ENCODE measurements at places on chromosomes 6 and 20.

- no peak for DNase-seq
Measured at GRCh38 chr6:71466362-71466761, 177.8 kb downstream of the OGFRL1 start.

- DNase-seq: no peak
Measured at GRCh38 chr6:36783603-36784375, 55.5 kb downstream of the CPNE5 start.

DNA sequence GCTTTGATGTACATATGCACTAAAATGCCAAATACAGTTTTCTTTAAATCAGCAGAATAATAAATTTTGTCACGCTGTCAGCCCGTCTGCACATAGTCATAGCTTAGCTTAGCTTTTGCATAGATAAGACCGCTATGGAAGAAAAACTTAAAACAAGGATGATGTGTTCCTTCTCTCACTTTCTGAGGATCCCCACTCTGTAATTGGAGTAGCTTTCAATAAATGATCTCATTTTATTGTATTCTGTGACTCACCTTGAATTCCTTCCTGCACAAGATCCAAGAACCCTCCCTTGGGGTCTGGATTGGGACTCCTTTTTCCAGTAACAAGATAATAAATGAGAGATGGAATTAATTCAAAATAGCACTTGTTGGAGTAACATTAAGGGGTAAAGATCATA is 186.2 kb downstream of the CDH26 start:
- DNase-seq: no peak

DNA sequence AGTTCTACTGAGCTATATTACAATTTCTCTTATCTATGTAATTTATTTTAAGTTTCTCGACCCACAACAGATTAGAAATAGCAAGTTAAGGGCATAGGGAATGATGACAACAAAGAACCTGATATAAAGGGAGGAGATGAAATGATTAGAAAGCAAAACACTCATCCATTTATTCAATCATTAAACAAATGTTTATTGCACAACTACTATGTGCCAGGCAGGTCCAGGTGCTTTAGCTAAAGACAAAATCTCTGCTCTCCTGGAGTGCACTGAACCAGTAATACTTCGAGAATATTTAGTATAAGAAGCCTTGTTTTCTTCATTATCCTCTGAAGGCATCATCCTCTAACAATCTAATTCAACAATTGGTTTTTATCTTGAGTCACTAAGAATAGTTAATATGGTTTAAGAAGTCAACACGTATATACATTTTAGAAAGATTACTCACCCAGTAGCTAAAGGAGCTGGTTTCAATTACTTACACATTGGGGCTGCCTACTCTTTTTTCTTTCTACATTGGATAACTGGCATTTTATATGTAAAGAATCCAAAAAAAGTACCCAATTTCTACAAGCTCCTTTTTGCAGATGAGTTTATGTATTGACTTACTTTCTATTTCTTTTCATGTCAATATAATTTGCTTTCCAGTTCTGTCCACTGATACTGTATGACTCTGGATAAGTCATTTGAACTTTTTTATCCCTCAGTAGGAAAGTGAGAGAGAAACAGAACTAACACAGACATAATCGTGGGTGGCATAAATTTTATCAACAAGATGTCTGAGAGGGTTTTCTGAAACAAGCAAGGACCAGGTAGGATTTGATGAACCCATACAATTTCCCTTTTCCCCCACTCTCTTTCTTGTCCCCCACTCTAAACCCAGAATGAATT is 312.6 kb downstream of the CLIC5 start:
- DNase-seq: no peak

DNA sequence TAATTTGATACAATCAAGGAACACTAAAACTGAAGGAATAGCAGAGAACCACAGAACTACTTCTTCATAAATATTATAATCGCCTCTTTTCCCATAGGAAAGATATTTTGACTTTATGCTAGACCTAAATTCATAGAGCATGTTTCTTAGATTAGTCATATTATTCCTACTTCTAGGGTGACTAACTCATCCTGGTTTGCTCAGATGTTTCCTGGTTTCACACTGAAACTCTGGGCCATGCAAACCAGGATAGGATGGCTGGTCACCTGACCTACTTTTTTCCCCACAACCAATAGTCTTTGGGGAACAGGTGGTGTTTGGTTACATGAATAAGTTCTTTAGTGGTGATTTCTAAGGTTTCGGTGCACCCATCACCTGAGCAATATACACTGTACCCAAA is 42.8 kb downstream of the MMS22L start:
- no peak for DNase-seq

- no peak for DNase-seq
Measured at GRCh38 chr20:47041396-47041899, 146.8 kb downstream of the EYA2 start.

- DNase-seq: no peak
Measured at GRCh38 chr6:157405986-157406385, 25.0 kb downstream of the ZDHHC14 start.

- no peak for DNase-seq
Measured at GRCh38 chr20:34954904-34955230, 739 bp downstream of the GSS start.

GRCh38 chr6:143616741-143617140 is 61.0 kb upstream of the PHACTR2 start:
- no peak for DNase-seq

- no peak for DNase-seq
Measured at GRCh38 chr6:146410851-146411595, 132.6 kb upstream of the RAB32 start.

- no peak for DNase-seq
Measured at GRCh38 chr20:40589581-40589980, 99.5 kb downstream of the MAFB start.

DNA sequence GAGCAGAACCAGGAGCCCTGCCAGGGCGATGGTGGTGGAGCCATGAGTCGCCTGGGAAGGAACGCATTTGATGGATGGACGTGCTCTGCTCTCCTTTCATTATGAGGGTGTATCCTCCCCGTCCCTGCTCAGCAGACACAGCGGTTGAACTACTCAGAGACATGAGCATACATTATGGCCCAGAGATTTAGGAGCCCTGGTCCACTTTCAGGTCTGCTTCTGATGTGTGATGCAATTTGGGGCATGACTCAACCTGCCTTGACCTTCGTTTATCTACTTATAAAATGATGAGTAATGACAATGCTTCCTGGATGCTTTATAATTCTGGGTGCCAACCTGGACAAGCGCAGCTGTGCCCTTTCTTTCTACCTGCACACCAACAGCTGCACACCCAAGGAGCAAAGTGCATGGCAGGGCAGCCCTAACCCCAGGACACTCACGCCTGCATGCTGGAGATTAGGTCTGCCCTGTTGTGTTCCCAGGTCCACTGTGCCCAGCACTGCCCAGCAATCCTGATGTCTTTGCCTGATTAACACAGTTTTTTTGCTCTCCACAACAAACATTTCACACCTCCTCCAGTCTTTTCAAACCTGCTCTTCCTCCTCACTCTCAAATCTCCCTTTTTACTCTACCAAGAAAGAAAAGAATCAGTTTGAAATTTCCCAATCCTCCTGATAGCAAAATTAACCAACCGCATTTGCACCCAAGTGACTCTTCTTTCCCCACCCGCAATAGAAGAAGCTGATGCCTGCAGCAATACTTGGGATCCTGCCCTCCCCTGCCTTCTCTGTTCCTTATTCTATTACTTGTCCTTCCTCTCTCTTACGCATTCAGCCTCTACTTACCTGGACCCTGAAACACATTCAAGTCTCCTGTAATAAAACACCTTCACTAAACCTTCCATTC is 81.2 kb downstream of the EZR start:
- no peak for DNase-seq

GRCh38 chr20:14947536-14947935 is 610.1 kb upstream of the FLRT3 start:
- no peak for DNase-seq

DNA sequence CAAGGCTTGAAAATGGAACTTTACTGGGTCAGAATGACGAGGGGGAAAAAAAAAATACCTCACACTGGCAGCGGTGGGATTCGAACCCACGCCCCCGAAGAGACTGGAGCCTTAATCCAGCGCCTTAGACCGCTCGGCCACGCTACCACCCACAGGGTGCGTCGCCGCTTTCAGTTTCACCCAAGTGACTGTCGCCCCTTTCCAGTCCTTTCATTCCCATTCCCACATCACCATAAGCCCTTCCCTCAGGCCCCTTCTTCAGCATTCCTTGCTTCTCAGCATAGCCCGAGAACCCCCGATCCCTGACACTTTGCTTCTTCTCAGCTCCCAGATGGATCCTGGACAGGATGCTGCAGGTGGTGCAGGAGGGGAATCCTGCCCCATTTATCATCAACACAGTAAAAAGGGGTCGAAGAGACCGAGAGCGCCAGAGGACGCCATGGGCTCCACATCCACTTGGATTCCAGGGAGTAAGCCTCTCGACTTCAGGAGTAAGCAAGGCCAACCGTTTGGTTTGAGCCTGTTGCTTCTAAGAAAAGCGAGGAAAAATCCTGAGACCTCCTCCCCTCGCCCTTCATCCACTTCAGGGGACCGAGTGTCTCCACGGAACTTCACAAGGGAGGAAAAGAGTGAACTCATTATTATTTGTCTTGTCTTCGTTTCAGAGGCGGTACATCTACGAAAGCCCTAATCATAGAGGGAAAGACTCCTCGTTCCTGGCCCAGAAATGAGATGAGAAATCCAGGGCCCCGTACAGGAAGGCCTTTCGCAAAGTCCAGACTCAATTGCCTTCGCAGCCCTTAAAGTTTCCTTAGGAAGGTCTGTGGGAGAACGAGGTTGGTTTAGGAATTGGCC is 20.0 kb upstream of the TRIM27 start:
- DNase-seq: no peak

- DNase-seq: no peak
Measured at GRCh38 chr6:41705996-41706835, 29.2 kb downstream of the TFEB start.

DNA sequence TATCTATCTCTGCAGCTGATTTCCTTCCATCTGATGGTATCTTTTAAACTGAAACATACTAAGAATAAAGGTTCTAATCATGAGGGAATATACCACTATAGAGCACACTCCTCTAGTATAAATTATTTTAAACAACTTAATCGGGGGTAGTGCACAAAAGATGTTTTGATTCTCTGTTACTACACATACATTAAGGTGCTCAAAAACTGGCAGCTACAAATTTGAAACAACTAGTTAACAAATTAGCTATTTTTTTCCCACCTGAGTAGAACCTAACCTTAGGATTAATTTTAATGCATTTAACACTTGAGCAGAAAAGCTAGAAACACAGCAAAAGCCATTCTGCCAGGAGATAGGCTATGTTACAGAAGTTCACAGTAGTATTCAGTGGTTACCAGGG is 23.0 kb downstream of the CCNC start:
- no peak for DNase-seq

DNA sequence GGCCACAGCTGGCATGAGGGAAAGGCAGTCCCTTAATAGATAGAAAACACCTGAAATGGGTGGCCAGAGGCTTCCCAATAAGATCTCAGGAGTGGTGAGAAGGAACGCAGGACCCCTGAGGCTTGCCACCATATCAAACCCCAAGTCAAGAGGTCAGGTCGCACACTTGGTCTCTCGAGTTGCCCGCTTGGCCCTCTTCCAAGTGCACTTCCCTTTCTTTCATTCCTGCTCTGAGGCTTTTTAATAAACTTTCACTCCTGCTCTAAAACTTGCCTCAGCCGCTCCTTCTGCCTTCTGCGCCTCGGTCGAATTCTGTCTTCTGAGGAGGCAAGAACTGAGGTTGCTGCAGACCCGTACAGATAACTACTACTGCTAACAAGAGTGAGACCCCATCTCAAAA is 64.2 kb downstream of the SLC2A10 start:
- no peak for DNase-seq

GRCh38 chr6:106155219-106155830 is 69.2 kb downstream of the PRDM1 start:
- no peak for DNase-seq

DNA sequence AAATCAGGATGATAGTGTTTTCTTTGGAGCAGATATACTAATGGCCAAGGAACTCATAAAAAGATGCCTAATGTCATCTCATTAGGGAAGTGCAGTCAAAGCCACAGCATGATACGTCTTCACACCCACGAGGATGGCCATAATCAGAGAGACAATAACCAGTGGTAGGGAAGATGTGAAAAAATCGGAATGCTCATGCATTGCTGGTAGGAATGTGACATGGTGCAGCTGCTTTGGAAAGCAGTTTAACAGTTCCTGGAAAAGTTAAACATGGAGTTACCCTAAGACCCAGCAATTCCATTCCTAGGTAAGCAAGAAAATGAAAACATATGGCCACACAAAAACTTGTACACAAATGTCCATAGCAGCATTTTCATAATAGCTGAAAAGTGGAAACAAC is 29.9 kb downstream of the BCAS1 start:
- no peak for DNase-seq

DNA sequence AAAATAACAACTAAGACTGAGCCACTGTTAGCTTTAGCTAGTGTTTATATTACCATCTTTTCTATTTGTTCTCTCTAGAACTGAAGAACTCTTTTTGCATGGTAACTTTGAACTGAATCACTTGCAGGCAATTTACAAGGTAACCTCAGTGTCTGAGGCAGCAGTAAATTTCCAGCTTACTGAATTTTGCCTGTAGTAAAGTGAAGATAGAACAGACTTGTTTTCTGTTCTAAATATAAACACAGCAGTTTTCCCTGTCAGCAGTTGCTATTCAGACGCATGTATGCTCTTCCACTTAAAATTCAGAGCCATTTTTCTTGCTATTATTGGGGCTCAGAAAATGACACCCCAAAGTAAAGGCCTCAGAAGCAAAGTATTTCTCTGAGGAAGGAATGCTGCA is 974.0 kb upstream of the GJE1 start:
- DNase-seq: no peak

GRCh38 chr6:170247178-170247701 is 43.6 kb downstream of the DLL1 start:
- no peak for DNase-seq

GRCh38 chr6:167685654-167686053 is 141.1 kb upstream of the AFDN start:
- no peak for DNase-seq

GRCh38 chr6:35021004-35021403 is 120.1 kb downstream of the TCP11 start:
- no peak for DNase-seq

GRCh38 chr6:39313526-39314272 is 520 bp downstream of the KCNK17 start:
- DNase-seq: no peak

DNA sequence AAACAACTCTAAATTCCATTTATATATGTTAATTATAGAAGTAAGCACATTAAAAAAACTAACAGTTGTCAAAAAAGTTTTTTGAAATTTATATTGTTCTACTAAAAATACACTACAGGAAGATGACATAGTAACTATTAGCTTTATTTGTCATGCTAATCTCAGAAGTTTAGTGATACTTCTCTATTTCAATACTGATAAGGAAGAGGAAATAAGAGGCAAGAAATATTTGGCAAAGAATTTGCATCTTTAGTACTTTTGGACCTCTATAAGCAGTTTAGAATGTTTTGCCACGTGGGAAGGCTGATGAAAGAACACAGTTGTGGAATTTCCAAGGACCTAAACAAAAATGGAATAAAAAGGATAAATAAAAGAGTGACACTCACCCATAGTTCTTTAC is 12.6 kb downstream of the IFNGR1 start:
- no peak for DNase-seq

- DNase-seq: no peak
Measured at GRCh38 chr6:90701146-90701781, 114.4 kb upstream of the MAP3K7 start.

Data from right renal pelvis (tissue), 4 donors.